A673 (cell line): ENCODE measurements at places on chromosomes 4 and X. TPM values are rescaled to one million over a fixed set of nuclear protein-coding genes. Genes with fewer than 3 reads are reported as not detected.
A peak's percentile ranks its signal among the peaks of the same experiment; 100 is the strongest.

- DNase-seq = no peak
Observed at GRCh38 chrX:22660756-22661155, 339.0 kb upstream of the DDX53 start.

GRCh38 chr4:29853833-29854232 lies 866.3 kb upstream of the PCDH7 start:
- peak; percentile 26 for DNase-seq

DNA sequence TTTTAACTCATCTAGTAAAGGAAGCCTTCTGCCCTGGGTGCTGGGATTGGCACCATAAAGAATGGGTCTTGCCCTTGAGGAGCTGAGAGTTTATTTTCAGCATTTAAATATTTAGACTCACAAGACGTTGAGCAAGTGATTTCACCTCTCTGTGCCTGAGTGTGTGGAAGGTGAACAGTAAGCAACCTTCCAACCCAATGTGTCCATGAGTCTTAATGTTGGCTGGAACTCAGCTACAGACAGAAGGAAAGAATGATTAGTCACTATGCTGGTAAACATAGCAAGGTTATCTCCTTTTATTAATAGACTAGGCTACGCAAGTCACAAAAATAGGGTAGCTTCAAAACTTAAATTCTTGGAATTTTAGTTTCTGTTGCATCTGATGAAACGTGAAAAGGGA lies 277.4 kb upstream of the GATB start:
- no peak for DNase-seq

DNA sequence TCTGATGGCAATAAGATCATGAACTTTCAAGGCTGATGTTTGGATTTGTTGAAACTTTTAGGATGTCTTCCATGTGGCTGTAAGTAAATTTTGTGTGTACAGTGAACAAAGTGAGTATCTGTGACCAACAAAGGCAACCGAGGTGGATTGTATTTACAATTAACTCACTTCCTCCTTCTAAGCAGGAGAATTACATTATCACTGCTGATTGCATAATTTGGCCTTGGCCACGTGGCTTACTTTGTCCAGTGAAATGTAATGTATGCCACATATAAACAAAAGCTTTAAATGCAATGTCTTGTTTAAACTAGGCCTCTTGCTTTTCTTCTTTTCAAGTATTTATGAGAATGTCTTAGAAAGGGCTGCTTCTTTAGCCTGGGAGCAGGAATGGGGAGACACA lies 66.3 kb upstream of the MAD2L1 start:
- peak; percentile 1 for DNase-seq

DNA sequence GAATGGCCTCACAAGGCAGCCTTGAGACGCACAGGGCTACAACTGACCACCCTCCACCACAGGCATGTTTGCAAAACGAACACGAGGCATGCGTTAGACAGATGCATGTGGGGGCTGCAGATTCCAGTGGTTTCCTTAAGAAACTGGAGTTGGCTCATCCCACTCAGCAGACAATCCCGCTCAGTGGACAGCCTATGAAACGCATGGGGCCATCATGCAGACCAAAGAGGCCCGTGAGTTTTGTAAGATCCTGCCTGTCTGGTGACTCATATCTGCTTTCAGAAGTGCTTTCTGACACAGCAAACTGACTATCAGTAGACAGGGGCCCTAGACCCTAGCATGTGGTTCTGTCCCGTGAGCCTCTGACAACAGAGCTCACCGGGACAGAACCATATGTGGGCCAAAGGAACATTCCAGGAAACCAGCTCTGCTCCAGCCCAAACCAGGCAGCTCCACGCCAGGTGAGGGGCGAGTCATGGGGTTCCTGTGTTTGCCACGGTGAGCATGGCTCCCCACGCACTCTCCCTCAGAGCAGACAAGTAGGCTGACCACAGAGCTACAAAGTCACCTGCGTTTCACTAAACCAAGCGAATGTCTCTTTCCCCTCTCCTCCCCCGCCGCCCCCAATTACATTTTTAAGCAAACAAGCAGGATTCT lies 74.4 kb downstream of the MTMR1 start:
- no peak for DNase-seq

DNA sequence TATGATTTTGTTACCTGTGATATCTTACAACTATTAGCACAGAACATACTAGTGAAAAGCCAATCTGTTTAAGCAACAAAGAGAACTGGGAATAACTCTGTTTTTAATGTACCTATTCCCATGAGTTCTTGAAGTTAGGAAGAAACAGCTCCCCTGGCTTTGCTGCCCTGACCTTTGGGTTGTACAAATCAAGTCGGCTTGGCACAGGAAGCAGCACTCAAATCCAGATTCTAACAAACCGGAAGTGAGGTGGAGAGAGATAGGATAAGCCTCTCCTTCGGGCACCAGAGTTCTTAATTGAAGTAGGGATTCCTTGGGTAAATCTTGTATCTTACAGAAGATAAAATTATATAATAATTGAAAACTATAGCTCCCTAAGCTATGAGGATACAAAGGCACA lies 144.8 kb upstream of the CPEB2 start:
- DNase-seq = no peak

- DNase-seq = no peak
Observed at GRCh38 chr4:103457566-103457965, 259.4 kb upstream of the CENPE start.

DNA sequence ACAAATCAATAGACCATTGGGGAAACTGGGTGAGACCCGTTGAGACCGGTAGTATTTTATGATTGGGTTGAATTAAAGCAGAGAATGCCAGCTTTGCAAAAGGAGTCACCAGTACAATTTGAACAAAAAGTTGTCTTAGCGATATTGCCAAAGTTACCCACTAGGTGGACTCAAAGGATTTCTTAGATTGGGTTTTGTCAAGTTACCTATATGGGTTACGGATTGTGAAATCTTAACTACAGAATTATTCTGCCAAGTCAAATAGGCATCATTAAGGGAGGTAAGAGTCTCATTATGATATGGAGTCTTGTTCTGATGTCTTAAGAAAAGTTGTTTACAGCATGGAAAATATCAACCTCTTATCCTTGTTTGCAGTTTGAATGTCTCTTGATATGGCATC lies 15.0 kb upstream of the CT47A1 start:
- peak; percentile 44 for DNase-seq

TLR10 gene
- not detected in 2 replicates for total RNA-seq

SSX2B gene
- 0.37 and 1.6 TPM in 2 replicates for total RNA-seq
